ENCODE measurements at places on chromosomes 3 and 15.

DNA sequence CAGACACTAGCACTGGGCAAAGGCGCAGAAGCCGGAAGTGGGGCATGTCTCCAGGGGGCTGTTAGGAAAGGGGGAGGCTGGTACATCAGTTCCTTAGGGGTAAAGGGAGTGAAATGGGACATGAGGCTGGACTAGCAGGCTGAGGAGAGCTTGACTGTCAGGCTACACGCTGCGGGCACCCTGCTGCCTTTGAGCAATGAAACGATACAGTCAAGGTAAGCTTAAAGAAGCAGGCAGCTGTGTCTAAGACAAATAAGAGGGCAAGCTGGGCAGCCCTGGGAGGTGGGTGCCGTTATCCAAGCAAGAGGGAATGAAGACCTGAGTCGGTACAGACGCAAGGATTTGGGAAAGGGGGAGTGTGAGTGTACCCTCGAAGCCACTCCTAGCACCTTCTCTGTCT is 51.0 kb upstream of the DCLK3 start:
- DNase-seq, result no peak

DNA sequence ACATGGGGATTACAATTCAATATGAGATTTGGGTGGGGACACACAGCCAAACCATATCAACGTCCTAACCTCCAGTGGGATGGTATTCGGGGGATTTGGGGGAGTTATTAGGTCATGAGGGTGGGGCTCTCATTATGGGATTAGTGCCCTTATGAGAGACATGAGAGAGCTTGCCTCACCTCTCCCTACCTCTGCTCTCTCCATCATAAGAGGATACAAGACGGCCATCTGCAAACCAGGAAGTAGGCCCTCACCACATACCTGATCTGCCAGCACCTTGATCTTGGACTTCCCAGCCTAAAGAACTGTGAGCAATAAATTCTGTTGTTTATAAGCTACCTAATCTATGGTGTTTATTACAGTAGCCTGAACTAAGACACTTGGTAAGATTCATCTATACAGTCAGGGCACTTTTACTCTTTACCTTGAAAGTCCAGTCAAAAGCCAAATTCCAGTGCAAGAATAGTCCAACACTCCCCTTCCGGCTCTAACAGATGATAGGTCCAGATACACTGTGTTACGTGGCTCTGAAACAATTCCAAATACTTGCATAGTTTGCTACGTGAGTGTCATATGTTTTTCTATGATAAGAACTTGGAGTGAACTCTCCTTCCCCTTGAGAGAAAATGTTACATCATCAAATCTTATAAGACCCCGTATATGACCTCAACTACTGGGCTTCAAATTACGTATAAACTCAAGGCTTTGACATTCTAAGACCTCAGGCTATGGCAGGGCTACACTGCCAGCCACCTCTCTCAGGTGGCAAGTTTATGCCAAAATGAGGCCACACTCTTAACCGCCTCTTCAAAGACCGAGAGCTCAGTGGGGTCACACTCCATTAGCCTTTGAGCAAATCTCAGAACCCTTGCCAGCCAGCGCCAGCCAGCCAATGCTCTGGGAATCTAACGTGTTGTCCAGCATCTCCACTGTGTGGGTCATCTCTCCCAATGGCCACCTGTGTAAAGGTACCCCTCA is 129.9 kb downstream of the XXYLT1 start:
- no peak for DNase-seq

GRCh38 chr3:127534161-127534451 is 56.4 kb downstream of the TPRA1 start:
- DNase-seq, result no peak

- no peak for DNase-seq
Observed at GRCh38 chr15:76772776-76773175, 132.4 kb downstream of the SCAPER start.

- no peak for DNase-seq
Observed at GRCh38 chr3:176734146-176734545, 463.1 kb downstream of the TBL1XR1 start.

DNA sequence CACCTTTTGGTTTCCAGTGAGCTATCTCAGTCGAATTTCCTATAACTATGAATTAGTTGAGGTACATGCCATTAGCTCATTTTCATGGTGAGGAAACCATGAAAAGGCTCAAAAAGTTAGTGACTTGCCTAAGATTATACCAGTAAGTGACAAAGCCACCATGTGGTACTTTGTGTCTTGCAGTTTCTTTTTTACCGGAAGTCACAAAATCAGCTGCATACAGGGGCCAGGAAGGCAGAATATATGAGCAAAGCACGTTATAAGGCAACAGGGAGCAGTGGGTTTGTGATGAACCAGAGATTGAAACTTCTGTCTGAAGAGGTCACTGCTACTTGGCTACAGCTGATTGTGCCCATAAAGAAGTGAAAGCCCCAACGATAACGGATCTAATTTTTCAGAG is 50.3 kb downstream of the CMTM8 start:
- no peak for DNase-seq

- no peak for DNase-seq
Observed at GRCh38 chr15:49279521-49280456, 109.7 kb downstream of the GALK2 start.

GRCh38 chr3:64157150-64158035 is 67.9 kb downstream of the PRICKLE2 start:
- DNase-seq, result no peak

DNA sequence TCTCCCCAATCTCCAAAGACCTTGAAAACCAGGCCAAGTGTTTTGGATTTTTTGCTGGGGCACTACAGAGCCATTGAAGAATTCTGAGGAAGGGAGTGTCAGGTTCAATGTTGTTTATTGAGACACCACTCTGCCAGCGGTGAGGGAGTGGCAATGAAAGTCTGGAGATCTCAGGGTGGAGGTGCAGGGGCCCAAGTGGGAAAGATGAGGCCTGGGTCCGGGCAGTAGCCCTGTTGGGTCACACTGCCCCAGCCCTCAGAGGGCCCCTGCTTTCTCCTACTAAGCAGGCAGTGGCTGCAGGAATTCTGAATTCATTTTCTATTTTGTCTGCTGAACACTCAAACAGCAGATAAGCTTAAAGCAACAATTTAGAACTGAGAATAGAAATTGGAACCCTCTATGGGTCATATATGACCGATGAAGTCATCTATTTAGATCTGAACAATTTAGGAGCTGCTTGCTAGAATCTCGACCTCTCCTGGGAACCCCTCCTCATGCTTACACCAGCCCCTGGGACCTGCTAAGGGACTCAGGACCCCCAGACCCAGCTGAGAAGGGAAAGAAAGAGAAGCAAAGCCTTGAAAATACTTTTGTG is 17.9 kb downstream of the HRH1 start:
- no peak for DNase-seq

- DNase-seq, result no peak
Observed at GRCh38 chr3:125098611-125099291, 43.0 kb upstream of the HEG1 start.

DNA sequence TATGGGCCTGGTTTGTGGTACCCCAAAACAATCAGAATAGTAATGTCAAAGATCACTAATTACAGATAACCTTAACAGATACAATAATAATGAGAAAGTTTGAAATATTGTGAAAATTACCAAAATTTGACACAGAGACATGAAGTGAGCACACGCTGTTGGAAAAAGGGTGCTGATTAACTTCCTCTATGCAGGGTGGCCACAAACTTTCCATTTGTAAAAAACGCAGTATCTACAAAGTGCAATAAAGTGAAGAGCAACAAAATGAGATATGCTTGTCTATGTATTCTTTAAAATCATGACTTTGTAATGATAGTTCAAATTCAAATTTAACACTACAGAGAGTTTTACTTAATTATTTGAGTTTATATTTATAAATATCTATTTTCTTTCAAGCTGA is 7.6 kb upstream of the TIGIT start:
- DNase-seq, result no peak
